Fibroblast of skin of left quadriceps (primary cell): ENCODE measurements at places on chromosomes 11 and 22.

DNA sequence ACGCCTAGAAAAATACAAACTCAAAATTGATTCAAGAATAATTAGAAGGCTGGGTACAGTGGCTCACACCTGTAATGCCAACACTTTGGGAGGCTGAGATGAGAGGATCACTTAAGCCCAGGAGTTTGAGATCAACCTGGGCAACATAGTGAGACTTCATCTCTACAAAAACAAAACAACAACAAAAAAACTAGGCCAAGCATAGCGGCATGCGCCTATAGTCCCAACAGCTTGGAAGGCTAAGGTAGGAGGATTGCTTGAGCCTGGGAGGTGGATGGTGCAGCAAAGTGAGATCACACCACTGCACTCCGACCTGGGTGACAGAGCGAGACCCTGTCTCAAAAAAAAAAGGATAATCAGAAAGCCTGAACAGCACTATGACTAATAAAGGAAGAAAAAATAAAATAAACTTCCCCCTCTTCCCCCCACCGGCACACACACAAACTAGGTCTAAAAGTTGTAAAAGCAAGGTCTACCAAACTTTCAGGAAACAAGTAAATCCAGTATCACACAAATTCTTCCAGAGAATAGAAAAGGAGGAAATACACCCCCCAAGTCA is 35.8 kb downstream of the RRAS2 start:
- DNase-seq, result no peak

DNA sequence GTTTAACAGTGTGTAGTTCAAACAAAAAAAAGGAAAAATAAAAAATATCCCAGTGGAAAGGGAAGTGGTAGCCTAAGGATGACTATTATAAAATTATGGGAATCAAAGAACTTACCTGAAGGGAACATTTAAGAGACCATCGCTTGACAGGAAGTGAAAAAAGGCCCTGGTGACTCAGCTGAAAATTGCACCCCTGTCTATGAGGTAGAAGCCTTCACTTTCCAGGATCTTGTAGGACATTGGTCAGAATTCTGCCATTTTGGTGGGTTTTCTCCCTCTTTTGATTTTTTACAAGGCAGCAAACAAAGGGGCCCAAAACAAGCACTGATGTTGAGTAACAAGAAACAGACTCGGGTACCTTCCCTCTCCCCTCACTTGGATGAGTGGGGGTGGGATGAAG is 15.6 kb downstream of the DDX17 start:
- no peak for DNase-seq

GRCh38 chr11:17658211-17658610 is 61.2 kb upstream of the MYOD1 start:
- DNase-seq, result no peak

GRCh38 chr22:50202130-50202666 is 1.4 kb downstream of the SELENOO start:
- DNase-seq, result no peak

DNA sequence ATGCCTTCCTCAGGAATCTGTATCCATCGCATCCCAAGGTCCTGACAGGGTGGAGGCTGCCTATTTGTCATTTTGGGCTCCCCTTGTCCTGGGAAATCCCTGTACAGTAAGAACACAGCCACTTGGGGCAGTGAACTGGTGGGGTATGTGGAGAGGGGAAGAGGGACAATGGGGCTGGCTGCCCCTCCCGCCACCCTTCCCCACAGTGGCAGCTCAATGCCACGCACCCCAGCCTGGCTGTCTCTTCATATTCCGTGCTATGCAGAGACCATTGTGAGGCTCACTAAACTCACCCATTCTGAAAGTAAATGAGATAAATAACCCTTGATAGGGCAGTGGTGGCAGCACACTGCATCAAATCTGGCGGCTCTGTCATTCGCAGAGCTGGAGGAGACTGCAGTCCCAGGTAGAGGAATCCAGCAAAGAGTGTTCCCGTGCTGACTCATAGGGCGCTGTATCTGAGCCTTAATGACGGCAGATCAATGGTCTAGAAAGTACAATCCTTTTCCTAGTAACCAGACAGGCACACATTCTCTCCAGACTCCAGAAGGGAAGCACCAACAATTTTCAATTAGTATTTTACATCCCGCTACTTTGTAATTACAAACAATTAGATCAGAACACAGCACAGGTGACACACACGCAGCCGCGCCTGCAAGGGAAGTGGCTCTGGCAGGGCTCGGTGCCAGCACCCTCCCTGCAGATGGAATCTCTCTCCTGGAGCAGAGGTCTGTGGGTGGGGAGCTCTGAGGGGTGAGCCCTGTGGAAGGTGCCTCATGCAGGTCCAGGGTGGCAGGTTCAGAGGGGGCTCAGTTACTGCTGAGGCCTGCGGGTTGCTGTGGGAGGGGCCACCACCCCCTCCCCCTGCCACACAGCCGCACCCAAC is 167.9 kb upstream of the B3GAT1 start:
- no peak for DNase-seq

GRCh38 chr11:30991802-30992512 is 377.6 kb downstream of the DCDC1 start:
- no peak for DNase-seq

GRCh38 chr11:80872116-80872728 is 1431.4 kb upstream of the TENM4 start:
- DNase-seq, result no peak

DNA sequence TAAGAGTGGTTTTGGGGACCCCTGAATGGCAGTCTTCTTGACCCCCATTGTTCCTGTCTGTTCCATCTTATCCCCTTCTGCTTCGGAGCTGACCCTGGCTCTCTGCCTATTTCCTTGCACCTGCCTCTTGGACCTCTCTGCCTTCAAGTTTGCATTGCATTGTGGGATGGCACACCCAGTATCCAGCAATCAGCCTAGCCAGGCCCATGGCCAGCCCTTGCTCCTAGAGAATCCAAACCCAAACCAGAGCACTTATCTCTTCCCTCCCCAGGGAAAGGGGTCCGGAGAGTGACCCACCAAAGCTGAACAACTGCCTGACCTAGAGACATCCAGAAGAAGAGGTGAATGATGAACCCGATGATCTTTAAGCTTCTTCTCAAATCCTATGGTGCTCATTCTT is 607.3 kb upstream of the CADM1 start:
- DNase-seq, result no peak

- no peak for DNase-seq
Measured at GRCh38 chr11:119352857-119353260, 6.4 kb upstream of the MFRP start.

DNA sequence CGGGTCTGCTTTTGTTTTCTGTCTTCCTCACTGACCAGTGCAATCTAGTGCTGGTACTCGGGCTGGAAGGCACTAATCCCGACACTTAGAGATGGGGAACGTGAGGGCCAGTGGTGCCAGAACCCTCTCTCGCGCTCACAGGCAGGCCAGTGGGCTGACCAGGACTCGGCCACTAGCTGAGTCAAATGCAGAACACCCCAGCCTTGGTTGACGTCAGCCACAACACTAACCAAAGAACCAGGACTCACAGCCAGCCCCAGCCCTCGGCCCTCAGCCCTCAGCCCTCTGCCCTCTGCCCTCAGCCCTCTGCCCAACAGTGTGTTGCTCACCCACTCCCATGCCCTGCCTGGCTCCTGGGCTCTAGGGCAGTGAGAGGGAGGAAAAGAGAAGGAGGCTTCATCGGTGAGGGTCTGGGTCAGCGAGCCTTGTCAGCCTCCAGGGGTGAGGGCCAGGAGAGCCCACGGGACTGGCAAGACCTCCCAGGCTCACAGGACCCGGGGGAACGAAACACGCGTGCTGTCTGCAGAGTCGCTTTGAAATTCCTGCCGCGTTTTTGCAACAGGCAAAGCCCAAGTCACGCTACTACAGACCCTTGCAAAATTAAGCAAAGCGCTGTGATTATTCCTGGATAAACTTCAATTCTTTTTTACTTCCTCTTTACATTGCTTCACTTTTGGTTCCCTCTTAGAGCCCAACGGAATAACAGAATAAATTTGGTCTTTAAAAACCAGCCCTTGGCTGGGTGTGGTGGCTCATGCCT is 27.5 kb downstream of the KIAA0930 start:
- no peak for DNase-seq

- no peak for DNase-seq
Measured at GRCh38 chr11:124793466-124794278, 6.5 kb downstream of the MSANTD2 start.
